ENCODE measurements at places on chromosomes 4 and X.
A peak's percentile ranks its signal among the peaks of the same experiment; 100 is the strongest.

DNA sequence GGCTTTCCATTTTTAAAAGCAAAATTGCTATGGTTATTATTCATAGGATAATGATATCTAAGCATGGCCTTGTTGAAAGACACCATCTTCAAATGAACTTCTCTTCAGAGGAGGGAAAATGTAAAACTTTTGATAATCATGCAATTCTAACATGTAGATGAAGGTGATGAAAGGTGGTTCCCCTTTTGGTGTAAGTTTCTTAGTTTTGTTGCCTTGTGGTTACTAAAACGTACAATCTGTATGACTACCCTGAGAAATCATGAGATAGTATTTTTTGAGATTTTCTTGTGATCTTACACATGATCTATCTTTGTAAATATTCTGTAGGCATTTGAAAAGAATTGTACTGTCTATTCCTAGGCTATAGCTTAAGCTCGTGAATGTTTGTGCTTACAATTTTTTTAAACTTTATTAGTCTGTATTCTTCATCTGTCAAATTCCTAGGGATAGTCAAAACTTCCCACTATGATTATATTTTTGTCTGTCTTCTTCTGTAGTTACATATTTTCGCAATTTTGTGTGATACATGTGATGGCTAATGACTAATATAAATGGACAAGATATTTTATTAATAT lies 47.5 kb downstream of the PTPN13 start:
- no peak for DNase-seq

DNA sequence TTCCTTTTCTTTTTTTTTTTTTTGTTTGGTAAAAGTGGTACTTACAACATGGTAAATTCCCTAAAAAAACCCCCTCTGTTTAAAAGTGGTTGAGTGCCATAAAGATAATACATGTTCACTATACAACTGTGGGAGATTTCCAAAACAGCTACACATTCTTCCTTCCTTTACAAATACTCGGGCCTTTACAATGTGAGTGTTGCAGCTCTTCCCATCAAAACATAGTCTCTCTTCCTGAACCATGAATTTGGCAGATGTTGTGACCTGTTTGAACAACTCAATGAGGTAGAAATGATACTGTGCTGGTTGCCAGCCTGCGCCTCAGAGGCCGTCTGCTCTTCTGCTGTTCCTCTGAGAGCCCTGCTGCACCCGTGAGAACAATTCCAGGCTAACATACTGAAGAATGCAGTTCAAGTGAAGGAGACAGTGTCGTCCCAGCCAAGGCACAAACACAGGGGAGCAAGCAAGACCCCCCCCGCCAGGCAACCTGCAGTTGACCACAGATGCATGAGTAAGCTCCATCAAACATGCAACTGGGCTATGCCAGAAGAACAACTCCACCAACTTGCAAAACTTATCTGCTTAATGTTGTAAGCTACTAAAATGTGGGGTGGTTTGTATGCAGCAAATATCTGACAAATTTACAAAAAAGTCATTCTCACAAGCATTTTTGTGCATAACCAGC lies 645.0 kb downstream of the PCDH7 start:
- no peak for DNase-seq

DNA sequence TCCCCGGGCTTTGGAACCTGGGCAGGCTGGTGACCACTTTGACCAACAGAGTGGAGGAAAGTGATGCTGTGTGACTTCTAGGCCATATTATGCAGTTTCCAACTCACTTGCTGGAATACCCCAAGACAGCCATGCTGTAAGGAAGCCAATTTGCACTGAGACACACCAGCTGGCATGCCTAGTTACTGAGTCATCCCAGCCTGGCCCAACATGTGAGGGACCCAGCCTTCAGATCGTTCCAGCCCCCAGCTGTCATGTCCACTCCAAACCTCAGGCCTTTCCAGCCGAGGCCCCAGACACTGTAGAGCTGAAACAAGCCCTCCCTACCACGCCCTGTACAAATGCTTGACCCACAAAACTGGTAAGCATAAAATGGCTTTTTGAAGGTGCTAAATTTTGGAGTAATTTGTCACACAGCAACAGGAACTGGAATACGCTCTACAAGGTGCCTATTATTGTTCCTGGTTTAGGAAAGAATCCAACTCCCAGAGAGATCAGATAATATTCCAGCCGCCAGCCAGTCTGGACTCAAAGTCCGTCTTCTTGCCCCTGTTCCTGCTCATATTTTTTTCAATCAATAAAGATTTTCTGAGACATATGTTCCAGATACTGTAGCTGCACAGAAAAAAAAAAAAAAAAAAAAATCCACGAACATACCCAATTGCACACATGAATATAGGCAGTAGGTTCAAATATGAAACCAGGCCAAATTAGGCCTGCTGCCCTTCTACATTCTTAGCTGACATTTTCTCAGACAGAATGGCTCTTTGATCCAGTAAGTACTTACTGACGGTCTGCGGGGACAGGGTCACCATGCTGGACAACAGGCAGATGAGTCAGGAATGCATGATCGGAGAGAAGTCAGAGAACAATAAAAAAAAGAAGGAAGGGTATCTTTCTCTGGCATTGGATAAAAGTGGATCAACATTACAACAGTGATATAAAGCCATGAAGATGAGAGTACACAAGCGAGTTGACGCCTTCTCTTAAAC lies 35.1 kb downstream of the SH3KBP1 start:
- DNase-seq, result no peak

- no peak for DNase-seq
These were observed 173.8 kb upstream of the SCML1 start for GRCh38 chrX:17563515-17563914.

- DNase-seq, result no peak
These were observed 220.7 kb upstream of the EMCN start for GRCh38 chr4:100738196-100739165.

GRCh38 chr4:77147079-77147782 lies 9.8 kb upstream of the CCNG2 start:
- no peak for DNase-seq

GRCh38 chrX:111581086-111581485 lies 69.6 kb downstream of the SERTM2 start:
- DNase-seq, result no peak

GRCh38 chr4:95510145-95510544 lies 38.6 kb downstream of the UNC5C start:
- no peak for DNase-seq

DNA sequence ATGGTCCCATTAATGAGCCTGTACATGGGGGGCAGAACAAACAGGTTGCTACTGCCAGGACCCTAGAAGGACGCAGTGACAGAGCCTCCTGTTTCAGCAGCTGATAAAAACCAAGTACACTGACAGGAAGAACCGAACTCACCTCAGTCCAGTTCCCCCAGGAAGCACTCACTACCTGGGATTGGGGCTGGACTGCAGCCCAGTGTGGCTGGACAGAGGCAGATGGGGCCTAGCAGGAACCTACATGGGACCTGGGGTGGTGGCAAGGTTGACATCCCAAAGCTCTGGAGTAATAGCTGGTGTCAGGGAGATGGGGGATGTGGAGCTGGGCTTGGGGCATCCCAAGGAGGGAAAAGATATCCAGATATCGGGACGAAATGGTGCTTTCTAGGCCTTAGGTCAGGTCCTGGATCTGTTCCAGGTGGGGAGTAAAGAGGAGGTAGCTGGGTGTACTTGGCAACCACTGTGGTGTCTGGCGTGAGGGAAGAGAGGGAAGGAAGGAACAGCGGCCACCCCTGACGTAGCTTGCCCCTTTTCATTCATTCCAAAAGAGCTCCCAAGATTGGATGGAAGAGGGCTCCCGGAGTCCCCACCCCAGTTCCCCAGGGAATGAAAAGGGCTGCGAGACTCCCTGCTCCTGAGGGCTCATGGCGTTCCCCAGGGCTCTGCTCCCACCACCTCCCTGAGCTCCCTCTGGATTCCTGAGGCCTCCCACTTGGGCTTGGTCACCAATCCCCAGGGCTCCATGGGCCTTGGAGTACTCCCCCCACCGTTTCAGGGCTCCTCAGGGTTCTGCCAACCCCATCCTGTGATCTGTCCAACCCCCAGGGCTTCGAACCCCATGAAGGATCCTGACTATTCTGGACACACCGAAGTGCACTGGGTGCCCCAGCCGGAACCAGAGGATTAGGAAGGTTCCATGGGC lies 4.5 kb downstream of the EMD start:
- DNase-seq, result no peak

- no peak for DNase-seq
These were observed 158.4 kb downstream of the DCLK2 start for GRCh38 chr4:150236626-150237025.

DNA sequence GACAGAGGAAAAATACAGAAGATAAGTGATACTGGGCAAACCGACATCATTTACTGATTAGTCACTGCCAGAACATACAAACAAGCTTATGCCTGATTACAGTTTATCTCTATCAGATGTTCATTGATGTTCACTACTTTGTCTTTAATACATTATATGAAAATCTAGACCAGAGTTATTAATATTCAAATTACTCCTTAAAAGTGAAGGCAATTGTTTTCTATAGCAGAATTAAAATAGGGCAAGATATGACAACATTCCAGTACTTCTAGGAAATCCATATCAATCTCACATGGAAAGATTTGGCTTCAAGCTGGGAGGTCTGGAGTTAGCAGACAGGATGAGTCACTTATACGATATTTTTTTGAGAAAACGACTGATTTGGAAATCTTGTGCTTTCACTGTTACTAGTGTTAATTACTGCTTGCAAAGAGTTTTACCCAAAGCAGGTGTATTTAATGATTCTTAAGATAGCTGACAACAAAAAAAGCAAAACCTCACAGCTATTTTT lies 31.8 kb downstream of the HPGD start:
- no peak for DNase-seq

DNA sequence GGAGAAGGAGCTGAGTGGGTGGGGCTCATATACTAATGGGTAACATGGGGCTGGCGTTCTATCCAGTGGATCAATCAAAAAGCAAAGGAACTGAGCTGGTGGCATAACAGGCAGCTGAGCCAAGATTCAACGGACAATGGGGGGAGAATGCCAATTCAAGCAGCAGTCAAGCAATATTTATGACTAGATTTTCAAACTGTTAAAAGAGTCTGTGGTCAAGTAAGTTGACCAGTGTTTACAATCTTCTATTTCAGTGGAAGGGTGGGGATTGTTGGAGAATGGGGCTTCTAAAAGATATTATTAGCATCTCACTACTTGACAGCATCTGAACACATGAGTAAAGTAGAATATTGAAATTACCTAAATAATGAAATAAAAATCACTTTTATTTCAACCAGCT lies 64.9 kb upstream of the SCRG1 start:
- DNase-seq, result no peak

- DNase-seq, result peak; percentile 91
These were observed 26.3 kb downstream of the UTP14A start for GRCh38 chrX:129932016-129932820.

DNA sequence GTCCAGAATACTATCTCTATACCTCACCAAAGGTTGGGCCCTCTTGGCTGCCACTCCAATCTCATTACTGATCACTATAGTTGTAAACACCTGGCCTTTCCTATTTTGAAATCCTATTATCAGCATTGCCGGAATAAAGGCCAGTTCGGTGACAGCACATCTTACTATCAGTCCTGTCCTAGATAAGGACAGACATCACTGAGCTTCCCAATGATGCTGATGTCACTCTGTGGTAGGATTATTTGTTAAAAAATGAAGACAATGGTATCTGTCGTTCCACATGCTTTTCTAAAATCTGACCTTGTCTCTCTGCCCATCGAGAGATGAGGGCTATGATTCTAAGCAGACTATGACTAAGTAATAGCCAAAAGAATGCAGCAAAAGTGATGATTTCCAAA lies 260.4 kb downstream of the PDGFC start:
- no peak for DNase-seq

- no peak for DNase-seq
These were observed 81.3 kb downstream of the PLS3 start for GRCh38 chrX:115642311-115642710.

DNA sequence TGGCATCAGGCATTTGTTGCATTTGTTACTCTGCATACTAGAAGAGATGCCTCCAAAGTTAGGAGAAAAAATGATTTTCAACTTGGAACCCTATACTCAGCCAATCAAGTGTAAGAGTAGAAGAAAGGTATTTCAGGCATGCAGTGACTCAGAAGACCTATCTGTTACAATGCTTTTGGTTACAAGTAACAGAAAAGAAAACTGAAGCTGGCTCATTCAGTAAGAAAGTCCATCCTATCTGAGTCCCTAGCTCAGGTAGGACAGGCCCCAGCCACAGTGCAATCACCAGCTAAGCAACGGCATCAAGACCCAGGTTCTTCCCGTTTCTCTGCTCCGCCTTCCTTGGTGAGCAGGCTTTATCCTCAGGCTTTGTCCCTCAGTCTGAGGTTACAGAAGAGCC lies 23.3 kb downstream of the MECP2 start:
- no peak for DNase-seq

DNA sequence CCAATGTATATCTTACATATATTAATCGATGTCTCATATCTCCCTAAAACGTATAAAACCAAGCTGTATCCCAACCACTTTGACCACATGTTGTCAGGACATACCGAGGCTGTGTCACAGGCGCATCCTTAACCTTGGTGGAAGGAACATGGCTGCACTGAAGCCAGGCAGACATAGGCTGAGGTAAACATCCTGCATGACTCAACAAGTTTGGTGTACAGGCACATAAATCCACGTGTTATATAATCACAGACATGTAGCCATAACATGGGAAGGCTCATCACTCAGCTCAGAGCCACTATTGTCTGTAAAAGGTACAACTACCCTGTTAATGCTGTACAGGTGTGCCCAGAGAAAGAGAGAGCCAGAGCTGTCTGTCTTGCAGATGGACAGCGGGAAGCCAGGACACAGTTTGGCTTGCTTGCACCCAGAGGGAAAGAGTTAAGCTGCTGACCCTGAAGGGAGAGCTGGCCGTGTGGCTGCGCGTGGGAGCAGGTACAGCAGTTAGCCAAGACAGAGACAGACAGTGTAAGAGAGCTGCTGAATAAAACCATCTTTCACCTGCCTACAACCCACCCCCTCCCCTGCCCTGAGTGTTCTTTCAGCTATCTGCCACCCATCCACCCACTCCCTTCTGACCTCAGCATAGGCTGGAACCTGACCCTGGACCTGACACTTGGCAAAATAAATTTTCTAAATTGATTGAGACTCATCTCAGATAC lies 22.3 kb upstream of the ZBTB33 start:
- no peak for DNase-seq

Measured in upper lobe of left lung (tissue), 6 donors.